ENCODE measurements at places on chromosomes 5 and 9.

- DNase-seq = no peak
These were observed 188.2 kb downstream of the CRB2 start for GRCh38 chr9:123544007-123544827.

GRCh38 chr5:42423285-42424165 lies at the start of gene GHR:
Gene GHR, plus strand, starts transcription at chr5:42423439. Its CDS starts 142,436 bp downstream, at chr5:42565875.
- DNase-seq = peak; percentile 82

- no peak for DNase-seq
These were observed 21.0 kb downstream of the CFAP77 start for GRCh38 chr9:132430998-132431397.

DNA sequence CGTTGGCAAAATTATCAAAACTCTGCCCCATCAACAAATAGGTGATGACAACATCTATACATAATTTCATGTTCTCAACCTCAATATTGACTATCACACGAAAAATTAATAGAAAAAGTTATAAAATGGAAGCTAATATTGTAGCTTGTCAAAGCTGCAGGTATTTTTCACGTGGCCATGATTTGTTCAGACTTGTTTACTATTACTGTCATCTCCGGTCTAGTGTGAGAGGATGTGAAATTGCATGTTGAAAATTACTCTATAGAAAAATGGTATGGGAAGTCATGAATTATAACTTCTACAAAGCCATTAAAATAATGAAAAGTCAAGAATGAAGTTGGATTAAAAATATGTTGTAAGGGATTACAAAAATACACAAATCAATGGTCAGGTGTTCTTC lies 385.8 kb downstream of the PTPRD start:
- no peak for DNase-seq

DNA sequence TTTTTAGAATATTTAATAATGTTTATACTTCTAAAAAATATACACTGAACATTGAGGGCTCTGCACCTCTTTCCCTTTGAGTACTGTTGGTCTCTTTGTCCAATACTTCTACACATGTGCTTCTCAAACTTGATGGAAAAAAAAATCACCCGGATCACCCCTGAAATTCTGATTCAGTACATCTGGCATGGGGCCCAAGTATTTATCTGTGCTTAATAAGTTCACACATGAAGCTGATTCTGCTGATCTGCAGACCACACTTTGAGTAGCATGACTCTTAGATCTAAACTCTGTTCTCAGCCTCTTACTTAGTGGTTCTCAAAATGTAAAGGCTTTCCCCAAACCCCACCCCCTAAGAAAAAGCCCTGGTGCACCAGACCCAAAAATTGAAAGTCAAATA lies 12.0 kb downstream of the RUSC2 start:
- DNase-seq = no peak

- DNase-seq = peak; percentile 72
These were observed 26.4 kb downstream of the FBXL7 start for GRCh38 chr5:15526413-15526812.

GRCh38 chr9:95980262-95981125 lies 105.0 kb downstream of the ERCC6L2 start:
- DNase-seq = no peak

- DNase-seq = no peak
These were observed 23.2 kb downstream of the ABO start for GRCh38 chr9:133251773-133252172.

DNA sequence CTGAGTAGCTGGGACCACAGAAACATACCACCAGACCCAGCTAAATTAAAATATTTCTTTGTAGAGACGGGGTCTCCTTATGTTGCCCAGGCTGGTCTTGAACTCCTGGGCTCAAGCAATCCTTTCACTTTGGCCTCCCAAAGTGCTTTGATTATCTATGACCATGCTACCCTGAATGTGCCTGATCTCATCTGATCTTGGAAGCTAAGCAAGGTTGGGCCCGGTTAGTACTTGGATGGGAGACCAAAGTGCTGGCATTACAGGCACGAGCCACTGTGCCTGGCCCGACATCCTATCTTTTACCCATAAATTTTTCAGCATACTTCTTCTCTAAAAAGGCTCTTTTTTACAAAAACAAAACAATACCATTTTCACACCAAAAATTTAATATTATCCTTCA lies 137.0 kb upstream of the LRRTM2 start:
- no peak for DNase-seq

GRCh38 chr5:130549884-130550561 lies 615.0 kb downstream of the HINT1 start:
- no peak for DNase-seq

DNA sequence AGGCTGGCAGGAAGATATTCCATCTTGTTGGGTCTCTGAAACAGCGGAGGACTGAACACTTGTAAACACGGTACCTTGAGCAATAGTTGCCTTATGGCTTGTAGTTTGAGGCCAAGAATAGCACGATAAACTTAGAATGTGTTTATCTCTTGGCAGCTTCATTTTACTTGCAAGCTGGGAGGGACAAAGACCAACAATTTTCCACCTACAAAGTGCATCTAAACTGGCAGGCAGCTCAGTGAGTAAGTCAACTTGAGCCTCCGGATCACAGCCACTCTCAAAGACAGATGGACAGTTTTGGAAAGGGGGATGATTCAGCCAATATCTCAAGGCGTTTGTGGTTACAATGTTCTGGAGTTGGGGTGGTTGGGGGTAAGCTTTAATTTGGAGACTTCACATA lies 652.6 kb downstream of the CETN3 start:
- DNase-seq = no peak

DNA sequence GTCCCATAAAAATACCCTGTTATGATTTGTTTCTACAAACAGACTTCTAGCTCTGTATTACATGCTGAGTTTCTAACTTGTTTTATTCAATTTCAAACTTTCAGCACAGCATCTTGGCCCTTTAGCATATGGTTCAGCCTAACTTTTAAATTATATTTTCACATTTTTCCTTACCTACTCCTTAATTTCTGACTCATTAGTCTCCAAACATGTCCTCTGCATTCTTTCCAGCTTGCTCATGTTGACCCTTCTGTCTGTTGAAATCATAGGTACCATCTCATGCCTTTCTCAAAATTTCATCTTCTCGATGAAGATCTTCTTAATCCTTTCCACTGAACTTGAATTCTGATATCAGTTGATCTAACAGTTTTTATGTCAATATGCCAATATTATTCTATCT lies 200.9 kb upstream of the RIOK2 start:
- DNase-seq = no peak

DNA sequence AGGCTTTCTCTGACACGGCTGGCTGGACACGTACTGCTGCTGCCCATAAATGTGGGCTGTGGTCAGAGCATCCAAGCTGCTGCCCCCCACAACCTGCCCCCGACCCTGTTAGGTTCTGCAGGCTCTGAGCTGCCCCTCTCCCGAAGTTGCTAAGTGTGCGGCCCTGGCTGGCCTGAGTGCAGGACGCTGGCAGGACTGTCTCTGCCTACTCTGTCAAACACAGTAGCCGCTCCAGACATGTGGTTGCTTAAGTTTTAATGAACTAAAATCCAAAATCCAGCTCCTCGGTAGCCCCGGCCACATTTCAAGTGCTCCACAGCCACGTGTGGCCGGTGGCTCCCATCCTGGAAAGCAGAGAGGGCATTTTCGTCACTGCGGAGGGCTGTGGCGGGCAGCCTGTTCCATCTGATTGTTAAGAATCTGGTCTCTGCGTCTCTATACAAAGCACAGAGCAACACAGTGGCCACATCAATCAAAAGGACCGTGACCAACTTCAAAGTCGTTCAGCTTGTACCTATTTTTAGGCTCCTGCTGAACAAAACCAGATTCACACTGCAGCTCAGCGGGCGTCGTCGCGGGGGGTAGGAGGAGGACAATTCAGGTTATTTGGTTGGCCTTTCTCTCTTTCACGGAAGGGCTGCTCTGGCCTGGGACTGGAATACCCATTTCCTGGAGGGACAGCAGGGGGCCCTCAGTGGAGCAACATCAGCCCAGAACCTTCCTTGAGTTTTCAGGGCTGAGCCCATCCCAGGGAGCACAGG lies 68.9 kb downstream of the PTCH1 start:
- no peak for DNase-seq

- peak; percentile 52 for DNase-seq
These were observed 219.2 kb upstream of the PANK3 start for GRCh38 chr5:168798065-168799023.

DNA sequence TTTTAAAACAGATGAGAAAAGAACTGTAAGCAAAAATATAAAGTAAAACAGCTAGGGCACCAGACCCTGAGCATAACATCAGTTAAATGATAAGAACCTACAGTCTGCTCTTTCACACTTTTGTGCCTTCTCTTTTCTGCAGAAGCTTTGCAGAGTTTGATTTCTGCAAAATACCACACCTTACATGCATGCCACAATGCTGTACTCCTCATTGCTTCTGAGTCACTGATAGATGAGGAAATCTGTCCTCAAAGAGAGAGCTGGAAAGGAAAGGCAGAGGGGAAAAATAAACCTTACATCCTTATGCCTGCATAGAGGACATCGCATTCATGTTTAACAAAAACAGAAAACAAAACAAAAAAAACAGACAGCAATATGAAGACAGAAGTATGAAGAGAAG lies 142.9 kb downstream of the ATPSCKMT start:
- DNase-seq = no peak

DNA sequence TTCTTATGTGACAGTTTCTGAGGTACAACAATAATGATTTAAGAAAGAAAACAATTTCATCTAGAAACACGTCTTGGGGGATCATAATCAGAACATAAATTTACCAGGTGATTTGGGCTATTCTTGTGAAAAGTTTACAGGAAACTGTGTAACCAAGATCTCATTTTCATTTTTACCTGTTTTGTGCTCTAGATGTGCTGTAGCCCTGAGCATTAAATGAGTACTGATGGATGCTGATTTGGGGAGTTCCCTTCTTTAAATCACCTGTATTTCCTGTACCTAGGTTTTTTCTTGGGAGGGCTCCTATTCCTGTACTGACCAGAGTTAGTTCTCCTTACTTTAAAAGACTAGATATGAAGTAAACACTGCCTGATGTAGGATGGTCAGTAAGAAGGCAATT lies 12.7 kb downstream of the MATR3 start:
- no peak for DNase-seq

GRCh38 chr9:130659699-130660248 lies 4.6 kb upstream of the PRDM12 start:
- DNase-seq = no peak
